ENCODE measurements at places on chromosomes 2 and 18.
A peak's percentile ranks its signal among the peaks of the same experiment; 100 is the strongest.

DNA sequence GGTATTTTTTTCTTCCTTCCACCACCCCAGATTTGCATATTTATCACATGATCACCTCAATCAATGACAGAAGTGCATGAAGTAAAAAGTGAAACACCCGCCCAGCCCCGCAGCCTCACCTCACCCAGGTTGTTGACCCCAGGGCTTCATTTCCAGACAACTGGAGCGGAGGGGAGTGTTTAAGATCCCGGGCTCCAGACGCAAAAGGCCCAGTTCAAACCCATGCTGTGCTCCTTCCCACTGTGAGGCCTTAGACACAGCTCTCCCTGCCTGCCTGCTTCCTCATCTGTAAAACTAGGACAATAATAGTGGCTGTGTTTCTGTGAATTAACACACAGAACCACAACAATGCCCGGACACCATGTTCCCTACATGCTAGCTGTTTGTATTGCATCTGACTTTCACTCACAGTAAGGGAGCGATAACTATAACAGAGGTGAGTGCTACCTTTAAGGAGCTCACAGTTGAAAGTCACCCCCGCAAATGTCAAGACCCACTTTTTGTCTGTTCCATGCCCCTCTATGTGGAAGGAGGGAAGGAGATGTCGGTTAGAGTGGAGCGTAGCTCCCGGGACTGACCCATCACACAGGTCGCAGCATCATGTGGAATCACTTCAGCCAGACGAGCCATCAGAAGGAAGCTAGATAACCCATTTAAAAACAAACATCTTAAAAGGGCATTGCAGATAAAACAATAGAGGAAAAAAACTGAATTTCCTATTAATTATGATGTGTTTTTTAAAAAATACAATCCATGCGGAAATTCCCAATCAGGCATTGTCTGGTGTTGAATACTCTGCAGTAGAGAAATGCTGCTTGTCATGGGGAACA, 77.5 kb upstream of the DAPL1 start:
- no peak for DNase-seq

- no peak for DNase-seq
Measured at GRCh38 chr2:188519136-188519535, 227.5 kb downstream of the GULP1 start.

- DNase-seq: no peak
Measured at GRCh38 chr2:151002959-151003600, 258.6 kb downstream of the RBM43 start.

- DNase-seq: no peak
Measured at GRCh38 chr2:134508391-134508790, 210.4 kb downstream of the TMEM163 start.

GRCh38 chr2:220166616-220167015, 539.2 kb downstream of the SLC4A3 start:
- DNase-seq: no peak

- peak; percentile 81 for DNase-seq
Measured at GRCh38 chr2:102251042-102251848, 60.1 kb upstream of the IL1RL1 start.

- no peak for DNase-seq
Measured at GRCh38 chr18:74251297-74252038, 40.3 kb downstream of the CYB5A start.

DNA sequence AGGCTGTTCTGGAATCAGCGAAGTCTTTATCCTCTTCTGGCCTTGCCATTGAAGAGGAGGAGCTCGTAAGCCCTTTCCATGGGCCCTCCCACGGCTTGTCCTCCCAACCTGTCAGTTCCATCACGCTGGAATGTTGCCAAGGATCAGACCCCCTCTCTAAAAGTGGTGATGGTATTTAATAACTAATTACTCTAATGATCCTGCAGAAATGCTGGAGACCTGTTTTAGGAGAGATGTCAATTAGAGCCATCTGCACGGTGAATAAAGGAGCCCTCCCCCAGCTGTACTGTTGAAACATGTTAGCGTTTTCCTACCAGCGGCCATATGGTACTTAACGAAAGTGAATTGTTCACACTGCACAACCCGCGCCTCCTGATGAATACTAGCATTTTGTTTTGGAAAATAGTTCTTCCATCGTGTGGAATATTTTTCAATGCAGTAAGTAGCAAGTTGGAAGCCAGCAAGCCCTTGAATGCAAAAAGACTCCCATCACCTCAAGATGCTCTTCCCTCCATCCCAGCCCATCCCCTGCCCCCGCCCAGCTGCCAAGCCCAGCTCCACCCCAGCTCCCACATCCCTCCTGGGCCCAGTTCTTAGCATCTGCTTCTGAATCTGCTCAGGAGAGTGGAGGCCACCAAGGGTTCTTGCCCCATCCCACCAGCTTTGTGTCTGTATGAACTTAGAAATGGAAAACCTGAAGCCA, 145.4 kb downstream of the KLHL29 start:
- DNase-seq: no peak

DNA sequence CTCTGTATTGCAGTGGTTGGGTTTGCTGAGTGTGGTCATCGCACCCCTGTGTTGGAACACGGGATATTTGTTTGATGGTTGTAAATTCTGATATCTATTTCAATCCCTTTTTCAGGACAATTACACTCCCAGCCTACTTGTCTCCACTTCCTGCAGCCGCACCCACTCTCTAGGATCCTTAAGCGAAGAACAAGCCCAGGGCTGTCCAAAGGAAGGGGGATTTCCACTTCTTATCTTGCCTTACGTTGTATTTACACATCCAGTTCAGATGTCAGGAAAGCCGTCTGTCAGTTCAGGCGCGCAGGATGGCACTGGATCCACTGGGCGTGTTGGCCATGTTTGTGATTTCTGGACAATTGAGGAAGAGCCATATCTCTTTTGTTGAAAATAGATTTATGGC, 834.5 kb upstream of the SALL3 start:
- no peak for DNase-seq

- DNase-seq: no peak
Measured at GRCh38 chr2:231257763-231258162, 59.3 kb downstream of the ARMC9 start.

GRCh38 chr2:30753630-30754029, 53.6 kb downstream of the CAPN13 start:
- DNase-seq: no peak

GRCh38 chr2:28463893-28464292, 32.0 kb upstream of the PLB1 start:
- DNase-seq: no peak

DNA sequence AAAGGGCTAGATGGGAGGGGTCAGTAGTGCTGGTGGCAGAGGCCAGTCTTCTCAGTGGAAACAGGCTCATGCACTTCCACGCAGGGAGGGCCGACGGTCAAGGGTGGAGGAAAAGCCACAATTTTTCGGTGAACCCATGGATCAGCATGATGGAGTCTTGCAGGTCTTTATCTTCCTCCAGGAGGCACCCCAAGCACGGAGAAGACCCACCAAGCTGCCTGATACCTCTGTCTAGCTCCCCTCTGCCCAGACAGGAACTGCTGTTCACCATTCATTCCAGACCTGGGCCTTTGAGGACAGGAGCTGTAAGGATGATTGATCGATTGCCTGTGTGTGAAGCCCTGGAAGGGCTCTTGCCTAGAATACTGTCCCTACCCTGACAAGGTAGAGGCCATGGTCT, 2.8 kb upstream of the LRRFIP1 start:
- no peak for DNase-seq

DNA sequence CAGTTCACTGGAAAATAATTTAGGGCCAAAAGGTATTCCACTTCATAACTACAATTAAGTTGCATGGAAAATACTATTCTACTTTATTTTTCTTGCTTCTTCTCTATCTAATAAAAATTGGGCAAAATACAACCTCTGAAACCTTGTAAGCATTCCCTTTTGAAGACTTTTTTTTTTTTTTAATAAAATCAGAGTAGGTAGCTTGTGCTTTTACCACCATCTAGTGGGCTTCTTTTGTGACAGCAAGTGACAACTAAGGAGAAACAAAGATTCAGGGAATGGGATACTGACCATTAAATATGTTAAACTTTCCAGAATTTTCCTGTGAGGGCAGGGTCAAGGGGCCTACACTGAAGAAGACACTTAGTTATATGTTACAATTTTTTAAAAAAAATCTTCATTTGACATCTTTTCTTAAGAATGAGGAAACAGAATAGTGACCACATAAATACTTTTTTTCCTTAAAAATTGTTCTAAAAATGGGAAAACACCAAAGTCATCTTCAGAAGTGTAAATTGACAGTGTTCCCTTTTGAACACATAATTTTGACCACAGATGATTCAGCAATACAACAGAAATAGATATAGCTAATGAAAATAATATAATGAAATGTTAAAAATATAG, 1183.2 kb upstream of the ACVR2A start:
- DNase-seq: no peak

DNA sequence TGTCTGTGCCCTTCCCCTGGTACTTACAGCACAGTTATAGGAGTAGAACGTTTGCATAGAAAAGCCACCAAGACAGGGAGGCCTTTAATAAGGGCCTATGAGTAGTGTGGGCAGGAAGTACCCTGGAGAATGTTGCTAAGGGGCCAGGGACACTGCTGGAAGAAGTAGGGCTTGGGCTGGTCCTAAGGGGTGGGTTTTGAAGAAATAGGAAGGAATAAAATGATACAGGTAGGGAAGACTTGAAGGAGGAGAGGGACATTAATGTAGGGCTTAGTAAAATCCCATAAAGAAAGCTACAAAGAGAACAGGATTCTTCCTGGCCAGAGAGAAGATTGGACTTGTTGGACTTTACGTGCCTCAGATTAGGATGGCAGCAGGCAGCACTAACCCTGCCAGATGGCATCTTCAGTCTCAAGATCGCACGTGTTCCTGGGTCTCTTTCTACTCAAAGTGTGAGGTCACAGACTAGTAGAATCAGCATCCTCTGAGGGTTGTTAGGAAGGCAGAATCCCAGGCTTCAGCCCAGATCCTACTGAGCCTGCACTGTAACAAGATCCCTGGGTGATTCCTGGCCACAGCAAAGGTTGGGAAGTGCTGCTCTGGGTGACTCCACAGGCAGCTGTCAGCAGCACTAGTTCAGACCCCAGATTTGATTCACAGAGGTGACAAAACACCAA, 39.2 kb downstream of the EPAS1 start:
- DNase-seq: no peak

DNA sequence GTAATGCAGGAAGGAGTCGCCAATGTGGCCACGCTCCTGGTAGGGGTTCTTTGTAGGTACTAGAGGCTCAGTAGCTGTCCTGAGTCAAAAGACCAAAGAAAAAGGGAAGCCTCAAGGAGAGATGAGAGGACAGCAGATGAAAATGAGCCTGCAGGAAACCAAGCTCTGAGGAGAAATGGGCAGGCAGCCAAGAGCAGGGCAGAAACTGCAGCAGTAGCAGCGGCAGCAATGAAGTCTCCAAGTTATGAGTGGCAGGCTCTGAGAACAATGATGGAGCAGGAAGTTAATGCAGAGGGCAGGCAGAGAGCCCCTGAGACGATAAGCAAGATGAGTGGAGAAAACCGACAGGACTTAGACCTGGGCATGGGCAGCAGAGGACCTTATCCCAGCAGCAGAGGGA, 48.2 kb upstream of the TMEM200C start:
- no peak for DNase-seq

GRCh38 chr2:205803500-205803899, 121.2 kb downstream of the NRP2 start:
- no peak for DNase-seq

DNA sequence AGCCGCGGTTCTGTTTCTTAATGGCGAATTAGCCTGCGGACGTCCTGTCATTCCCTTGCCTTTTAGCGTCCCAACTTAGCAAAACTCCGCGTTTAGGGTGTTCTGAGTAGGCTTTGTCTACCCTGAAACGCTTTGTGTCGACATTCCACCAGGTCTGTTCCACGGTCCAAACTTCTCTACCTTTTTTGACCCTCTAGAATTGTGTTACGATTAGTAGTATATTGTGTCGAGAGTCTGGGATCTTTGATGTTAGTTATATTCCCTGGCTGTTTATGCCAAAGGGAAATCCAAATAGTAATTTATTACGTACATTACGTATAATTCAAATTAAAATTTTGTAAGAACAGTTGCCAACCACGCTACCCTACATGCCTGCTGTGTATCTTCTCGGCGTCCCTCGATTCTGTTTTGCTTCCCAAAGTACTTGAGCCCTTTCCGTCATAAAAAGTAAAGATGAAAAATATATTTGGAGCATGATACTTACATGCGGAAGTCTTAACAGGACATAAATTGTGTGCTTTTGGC, 495 bp upstream of the TTC32 start:
- DNase-seq: no peak

DNA sequence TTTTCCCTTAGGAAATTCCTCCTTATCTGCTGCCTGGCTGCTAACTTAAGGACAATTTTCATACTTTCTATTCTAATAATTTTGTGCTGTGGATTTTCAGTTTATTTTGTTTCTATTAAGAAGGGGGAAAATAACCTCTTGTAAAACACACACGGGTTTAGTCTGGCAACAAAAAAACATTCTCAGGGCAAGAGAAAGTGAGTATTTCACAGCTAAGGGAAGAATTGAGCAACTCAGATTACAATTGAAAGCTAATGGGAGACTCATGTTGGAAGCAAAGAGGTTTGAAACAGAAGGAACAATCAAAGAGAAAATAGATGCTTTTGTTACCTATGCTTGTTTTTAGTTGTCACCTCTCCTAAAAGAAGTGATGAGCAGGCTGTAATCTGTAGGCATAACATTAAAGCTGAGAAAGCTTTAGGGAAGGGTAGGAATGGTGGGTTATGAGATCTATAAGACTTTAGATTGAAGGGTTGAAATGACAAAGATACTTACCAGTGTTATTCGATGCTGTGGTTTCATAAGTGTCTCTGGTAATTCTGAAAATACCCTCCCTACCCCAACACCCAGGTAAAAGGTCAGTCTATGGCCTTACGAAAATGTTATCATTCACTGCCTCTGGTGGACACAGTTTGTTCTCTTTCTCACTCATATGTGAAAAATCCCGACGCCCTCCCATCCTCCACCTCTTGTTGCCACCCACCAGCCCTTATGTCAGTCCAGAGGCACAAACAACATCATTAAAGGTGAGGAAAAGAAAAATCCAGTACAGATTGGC, 510.9 kb downstream of the TXNL1 start:
- no peak for DNase-seq

- DNase-seq: no peak
Measured at GRCh38 chr2:72292433-72292832, 144.8 kb upstream of the CYP26B1 start.

DNA sequence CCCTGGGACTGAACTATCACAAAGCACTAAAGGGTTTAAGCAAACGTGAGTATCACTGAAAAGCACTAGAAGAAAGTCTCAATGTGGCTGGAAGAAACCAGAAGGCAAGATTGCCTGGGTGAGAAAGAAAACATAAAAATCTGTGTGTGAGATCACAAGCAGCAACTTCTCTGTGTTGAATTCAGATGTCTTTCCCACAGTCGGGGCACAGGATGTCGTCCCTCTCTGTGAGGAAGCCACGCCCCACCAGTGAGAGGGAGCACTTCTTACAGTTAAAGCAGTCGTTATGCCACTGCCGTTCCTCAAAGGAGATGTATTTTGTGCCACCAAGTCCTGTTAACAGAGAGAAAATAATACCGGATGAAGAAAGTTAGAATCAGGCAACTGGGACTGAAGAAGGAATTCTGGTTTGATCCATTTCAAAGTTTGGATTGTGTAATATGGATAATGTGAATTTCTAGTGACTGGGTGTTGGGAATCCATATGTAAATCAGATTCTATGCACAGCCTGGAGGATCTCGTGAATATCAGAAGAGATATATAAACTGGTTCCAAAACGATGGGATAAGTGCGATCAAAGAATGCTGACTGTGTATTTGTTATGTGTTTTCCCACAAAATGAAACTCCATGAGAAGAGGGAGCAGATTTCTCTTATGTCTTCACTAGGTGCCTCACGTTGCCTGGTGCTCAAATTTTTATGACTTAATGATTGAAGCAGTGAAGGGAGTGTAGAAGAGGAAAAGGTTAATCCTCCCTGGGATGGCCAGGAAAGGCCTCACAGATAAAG, 24.0 kb downstream of the C2orf49 start:
- DNase-seq: no peak

GRCh38 chr2:105760191-105760590, 15.5 kb downstream of the NCK2 start:
- DNase-seq: no peak

All from colonic mucosa (tissue), 4 donors.